Cardiac fibroblast (primary cell): ENCODE measurements at places on chromosomes 2 and 18.

DNA sequence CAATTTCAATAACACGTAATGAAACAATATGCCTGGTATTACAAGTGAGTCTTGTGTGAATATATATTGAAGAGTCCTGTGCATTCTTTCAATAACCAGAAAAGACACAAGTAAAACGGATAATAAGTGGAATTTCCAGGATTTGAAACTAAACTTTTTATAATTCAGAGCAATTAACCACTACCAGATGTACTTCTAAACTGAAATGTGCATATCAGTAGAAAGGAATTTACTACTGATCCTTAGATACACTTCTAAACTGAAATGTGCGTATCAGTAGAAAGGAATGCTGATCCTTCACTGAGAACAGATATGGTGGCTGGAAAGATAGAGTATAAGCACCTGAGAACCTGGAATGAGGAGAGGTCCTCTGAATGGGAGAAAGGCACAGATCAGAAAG lies 470.9 kb upstream of the SPHKAP start:
- no peak for DNase-seq

GRCh38 chr2:16250466-16250865 lies 310.1 kb downstream of the MYCN start:
- DNase-seq, result no peak

DNA sequence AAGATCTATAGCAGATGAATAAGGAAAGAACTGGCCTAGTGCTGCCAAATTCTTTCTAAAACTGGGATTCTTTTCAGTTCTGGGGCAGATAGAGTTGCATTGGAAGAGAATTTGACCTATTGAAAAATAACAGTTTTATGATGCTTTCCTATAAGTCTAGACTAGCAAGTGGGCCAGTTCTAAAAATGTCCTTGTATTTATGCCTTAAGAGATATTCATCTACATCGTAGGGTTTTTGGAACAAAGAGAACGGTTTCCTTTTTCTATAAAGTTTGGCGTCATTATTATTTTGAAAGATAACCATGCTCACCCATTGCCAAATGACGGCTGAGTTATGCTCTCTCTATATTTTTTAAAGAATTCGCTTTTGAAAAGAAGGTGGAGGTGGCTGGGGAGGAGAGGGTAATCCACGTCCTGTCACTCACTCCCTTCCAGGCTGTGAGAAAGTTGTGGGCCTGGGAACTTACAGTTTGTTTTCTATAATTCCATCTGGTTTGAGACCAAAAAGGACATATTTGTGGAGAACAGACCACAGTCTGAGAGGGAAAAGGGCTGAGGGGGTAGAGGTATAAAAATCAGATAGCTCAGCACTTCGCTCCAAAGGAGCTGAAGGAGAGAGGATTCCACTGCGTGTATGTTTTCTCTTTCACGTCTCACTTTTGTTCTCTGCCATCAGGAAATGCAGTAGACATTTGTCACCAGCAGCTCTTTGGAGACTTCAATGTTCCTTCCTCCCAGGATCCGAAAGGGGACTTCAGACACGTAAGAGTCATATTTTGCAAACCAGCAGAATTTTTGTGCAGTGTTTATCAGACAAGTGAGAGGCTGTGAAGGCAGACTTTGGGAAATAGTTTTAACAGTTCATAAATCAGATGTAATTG lies 281.9 kb upstream of the FN1 start:
- DNase-seq, result peak; percentile 45

GRCh38 chr2:48725696-48726494 lies 29.6 kb downstream of the LHCGR start:
- no peak for DNase-seq

DNA sequence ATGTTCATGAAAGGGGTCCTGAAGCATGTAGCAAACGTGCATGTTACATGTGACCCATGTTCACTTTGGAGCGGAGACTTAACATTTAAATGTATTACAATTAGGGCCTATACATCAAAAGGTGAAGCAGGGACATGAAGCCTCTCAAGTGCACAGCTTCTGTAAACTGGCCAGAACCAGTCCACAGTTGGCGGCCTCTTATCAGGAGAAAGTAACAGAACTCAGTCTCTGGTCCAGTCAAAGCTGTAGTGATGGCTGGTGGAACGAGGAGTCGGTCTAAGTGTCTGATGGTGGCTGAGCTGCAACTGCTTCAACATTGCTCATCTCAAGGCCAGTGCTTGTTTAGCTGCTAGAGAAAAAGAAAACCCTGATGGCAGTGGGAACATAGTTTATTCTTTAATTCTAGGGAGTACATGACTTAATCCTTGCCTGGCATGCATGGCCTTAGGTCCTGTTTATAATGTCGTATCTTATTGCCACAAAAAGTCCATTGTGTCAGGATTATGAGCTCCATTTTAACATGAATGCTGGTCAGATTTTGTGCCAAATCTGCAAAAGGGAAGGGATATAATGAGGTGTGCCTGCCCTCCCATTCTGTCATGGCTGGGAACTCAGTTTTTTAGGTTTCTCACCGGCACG lies 22.2 kb upstream of the YES1 start:
- DNase-seq, result no peak

GRCh38 chr2:72137498-72138010 lies 10.1 kb downstream of the CYP26B1 start:
- peak; percentile 48 for DNase-seq

- DNase-seq, result no peak
Observed at GRCh38 chr2:98348066-98348561, 1.9 kb downstream of the CNGA3 start.

GRCh38 chr2:75822336-75822735 lies 111.6 kb upstream of the GCFC2 start:
- no peak for DNase-seq

- no peak for DNase-seq
Observed at GRCh38 chr2:220057391-220057790, 430.0 kb downstream of the SLC4A3 start.

DNA sequence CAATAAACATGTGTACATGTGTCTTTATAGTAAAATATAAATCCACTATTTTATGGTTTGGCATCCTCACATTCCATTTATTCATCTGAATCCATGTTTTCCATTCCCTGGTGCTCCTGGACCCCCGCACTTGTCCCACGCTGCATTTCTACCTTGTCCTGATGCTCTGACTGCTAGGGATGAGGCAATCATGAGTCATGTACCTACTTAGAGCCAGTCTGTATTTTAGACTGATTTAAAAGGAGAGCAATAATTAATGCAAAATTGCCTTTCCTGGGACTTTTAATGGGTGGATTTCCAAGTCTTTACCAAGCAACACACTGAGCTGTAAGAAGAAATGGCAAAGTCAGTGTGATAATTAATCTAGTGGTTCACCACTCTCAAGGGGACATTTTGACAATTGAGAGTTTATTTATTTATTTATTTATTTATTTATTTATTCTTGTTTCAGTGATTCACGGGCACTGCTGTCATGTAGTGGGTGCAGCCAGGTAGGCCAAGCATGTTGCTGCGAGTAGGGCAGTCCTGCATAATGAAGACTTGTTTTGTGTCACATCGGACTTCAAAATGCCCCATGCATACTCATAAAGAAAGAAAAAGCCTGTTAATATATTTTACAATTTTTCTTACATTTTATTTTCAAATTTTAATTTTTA lies 419.3 kb upstream of the VWC2L start:
- no peak for DNase-seq

DNA sequence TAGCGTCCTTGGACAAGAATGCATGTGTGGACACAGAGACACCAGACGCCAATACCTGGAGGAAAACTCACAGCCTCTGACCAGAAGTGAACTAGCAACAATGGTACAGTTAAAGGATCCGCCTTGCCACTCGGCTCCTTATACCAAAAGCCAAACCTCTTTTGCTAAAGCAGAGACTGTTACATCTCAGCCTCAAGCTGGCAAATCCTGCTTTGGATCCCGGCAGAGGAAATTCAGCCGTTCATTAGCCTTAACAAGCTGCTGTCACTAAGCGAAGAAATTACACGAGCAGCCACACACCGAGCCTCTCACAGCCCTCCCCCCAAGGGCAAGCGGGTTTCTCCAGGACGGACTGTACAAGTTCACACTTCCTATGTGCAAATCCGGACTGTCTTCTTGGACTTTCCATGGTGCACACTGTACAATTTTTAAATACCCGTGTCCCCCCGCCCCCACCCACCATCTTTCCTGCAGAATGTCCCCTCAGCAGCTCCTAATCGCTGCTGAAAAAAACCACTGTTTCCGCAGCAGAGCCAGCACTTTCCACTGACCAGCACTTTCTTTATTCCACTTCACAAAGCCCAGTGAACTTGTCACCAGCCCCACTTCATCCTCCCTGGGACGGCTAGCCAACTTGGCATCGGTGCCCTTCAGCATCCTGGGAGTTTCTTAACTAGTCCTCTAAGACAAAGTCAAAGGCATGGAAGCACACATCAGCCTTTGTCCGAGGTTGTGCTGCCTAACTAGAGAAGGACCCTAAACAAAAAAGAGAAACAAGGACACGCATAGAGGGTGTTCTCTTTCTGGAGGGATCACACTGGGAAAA lies 1.5 kb downstream of the KLF7 start:
- peak; percentile 77 for DNase-seq

- DNase-seq, result peak; percentile 44
Observed at GRCh38 chr2:174009488-174010223, 44.5 kb upstream of the SP3 start.

DNA sequence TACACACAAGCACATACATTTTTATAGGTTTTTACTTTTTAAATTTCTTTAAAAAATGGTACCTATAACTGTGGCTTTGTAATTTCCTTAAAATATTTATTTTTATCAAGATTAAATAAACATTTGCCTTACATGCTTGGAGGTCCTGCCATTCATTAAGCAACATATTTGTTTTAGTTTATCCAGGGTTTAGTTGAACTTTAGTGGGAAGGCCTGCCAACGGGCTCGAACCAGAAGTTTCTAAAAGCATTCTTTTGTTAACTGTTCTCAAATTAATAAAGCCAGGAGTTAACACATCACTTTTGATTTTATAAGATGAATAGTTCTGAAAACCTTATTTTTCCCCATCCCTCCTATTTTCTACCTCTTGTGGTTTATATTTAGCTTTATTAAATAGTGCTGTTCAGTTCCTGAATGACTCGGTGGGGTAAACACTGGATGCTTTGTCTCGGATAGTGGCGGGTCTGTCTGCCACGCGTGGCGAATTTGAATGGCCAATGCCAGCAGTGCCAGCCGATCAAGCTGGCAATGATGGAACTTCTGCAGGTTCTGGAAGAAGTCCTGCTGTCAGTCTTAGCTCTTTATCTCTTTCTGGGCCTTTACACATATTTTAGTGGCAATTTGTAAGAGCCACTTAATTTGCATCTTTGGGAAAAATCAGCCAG lies 32.2 kb downstream of the SH3YL1 start:
- DNase-seq, result no peak

DNA sequence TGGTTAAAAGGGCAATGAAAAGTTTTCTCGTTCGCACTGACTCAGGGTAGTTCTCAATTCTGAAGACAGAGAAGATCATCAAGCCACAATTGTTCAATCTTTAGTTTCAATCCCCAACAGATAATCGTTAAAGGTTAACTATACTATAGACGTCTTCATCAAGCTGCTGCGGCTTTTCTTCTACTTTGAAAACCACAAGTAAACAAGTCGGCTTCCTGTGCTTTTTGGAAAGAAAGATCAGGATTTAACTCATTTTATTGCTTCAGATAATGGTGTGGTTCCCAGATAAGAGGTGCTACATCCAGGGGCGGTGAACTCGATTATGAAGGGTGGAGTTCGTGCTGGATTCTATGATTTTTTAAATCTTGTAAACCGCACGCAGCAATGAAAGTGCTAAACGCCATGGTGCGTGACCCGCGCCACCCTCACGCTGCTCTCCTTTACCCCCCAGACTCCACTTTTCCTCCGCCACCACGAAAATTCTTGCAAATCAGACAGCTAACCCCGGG lies 545 bp upstream of the CDCA7 start:
- peak; percentile 27 for DNase-seq

DNA sequence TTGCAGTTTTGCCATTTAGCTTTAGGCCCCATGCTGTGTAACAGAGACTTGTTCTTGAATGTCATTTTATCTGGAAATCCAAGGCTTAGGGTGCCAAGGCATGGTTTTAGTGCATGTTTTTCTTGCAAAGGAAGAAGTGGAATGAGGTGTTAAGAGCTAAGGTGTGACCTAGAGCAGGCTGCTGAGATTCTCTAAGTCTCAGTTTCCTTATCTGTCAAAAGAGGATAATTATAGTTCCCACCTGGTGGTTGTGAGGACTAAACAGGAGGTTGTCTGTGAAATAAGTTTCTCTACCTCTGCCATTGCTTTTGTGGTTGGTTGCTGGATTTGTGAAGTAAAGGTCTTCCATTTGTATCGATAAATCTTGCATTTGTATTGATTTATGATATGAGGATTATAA lies 82.0 kb downstream of the TANC1 start:
- DNase-seq, result no peak

DNA sequence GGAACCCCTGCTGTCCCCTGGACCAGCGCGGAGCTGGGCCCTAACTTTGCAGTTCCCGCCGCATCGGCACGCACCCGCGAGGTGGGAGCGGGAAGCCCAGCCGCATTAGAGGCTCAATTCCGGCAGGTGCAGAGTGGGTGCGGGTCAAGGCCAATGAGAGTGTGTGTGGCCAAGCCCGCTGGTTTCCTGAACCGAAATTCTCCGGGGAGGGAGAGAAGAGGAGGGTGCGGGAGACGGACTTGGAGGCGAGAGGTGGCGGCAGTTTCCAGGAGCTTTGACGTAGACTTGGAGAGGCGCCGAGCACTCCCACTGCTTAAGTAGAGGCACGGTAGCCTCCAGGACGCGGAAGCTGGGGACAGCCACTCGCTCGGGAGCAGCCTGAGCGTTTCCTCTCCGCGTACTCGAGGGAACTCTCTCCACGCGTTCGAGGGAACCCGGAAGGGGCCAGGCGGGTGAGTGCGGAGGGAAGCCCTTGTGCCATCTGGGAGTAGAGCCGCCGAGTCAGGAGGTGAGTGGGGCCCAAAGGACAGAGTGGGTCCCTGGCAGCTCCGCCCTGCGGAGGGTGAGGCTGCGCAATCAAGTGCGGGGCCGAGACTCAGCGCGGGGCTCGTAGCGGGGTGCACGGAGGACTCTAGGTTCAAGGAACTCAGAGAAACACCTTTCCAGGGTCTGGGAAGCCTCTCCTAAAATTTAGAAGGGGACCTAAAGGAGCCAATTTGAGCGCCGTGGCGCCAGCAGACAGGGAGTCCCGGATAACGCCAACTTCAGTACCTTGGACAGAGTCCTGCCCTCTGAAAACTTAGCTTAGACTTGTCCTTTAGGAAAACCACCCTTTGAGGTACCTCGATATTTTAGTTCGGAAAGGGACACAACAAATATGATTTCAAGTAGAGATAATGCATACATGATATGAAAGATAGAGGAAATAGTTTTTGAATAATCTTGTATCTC lies at the start of gene FAM237A:
TSS of gene FAM237A (plus strand) at position 413 of the 951 bp plus-strand sequence. CDS start 1,750 bp downstream, outside the sequence.
- DNase-seq, result peak; percentile 74

DNA sequence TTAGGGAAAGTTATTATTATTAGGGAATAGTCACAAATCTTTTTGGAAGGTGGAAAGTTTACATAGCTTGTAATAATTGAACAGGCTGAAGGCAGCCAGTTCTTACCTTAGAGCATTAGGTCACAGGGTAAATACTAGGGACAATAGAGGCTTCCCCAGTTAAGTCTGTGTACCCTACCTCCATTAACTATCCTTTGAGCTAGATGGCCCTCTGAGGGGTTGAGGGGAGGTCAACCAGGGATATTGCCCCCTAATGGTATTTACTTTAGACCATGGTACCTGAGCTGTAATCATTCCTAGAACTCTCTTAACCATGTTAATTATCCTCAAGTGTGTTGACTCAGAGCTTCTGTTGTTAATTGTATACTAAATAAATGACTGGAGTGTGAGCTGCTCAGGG lies 120.5 kb upstream of the SCN7A start:
- no peak for DNase-seq

GRCh38 chr18:68417826-68418225 lies 297.1 kb downstream of the TMX3 start:
- DNase-seq, result peak; percentile 81

GRCh38 chr2:1226766-1227165 lies 186.5 kb upstream of the TPO start:
- no peak for DNase-seq

- DNase-seq, result peak; percentile 17
Observed at GRCh38 chr2:226423498-226423960, 376.1 kb downstream of the IRS1 start.
